ENCODE measurements at places on chromosomes 1 and 21.
A peak's percentile ranks its signal among the peaks of the same experiment; 100 is the strongest.

DNA sequence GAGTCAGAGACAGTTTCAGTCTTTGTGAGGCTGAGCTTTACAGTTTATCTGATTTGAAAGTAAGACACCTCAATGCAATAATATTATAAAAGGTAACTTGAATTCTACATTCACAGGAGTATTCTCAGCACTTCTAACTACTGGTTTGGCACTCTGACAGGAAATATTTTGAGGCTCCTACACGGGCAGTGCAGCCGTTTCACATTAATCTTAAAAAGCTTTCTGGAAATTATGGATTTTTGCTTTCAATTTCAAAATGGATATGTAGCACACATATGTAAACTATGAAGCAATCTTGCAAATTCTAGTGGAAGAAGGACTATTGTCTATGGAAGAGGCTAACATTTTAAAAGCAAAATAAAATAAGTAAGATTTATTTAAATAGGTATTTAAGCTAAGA lies 262.9 kb upstream of the SNX7 start:
- DNase-seq: no peak

DNA sequence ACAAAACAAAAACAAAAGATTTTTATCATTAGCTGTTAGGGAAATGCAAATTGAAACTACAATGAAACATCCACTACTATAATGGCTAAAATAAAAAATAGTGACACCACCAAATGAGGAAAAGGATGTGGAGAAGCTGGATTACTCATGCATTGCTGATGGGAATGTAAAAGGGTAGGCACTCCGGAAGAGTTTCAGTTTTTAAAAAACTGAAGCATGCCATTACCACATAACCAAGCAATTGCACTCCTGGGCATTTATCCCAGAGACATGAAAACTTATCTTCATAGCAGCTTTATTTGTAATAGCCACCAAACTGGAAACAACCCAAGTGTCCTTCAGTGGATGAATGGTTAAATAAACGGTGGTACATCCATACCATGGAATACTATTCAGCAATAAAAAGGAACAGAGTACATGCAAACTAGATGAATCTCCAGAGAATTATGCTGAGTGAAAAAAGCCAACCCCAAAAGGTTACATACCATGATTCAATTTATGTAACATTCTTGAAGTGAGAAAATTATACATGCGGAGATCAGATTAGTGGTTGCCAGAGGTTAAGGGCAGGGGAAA lies 14.5 kb upstream of the CFAP298 start:
- DNase-seq: no peak

- DNase-seq: no peak
These were observed 20.3 kb downstream of the EPB41 start for GRCh38 chr1:28934676-28935075.

GRCh38 chr1:16617114-16617631 lies 3.8 kb upstream of the NBPF1 start:
- no peak for DNase-seq

DNA sequence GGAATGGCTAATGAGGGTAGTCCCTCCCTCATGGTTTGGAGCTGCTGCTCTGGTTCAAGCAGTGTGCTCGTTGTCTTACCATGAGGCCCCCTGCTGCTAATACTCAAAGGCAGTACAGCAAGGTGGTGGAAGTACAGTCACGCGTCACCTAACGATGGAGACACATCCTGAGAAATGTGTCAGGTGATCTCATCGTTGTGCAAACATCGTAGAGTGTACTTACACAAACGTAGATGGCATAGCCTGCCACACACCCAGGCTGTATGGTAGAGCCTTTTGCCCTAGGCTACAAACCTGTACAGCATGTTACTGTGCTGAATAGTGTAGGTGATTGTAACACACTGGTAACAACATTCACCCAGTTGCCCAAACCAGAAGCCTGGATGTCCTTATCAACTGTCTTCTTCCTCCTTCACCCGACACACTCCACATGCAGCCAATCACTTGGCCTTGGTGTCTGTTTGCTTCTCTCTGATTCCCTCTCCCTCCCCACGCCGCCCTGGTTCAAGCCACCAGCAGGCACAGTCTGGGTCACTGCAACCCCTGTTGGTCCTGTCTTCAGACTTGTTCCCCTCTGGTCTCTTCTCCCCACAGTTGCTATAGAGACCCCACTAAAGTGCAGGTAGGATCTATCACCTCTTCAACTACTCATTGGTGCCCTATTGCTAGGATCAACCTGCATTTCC lies 6.0 kb upstream of the KCNA2 start:
- no peak for DNase-seq

DNA sequence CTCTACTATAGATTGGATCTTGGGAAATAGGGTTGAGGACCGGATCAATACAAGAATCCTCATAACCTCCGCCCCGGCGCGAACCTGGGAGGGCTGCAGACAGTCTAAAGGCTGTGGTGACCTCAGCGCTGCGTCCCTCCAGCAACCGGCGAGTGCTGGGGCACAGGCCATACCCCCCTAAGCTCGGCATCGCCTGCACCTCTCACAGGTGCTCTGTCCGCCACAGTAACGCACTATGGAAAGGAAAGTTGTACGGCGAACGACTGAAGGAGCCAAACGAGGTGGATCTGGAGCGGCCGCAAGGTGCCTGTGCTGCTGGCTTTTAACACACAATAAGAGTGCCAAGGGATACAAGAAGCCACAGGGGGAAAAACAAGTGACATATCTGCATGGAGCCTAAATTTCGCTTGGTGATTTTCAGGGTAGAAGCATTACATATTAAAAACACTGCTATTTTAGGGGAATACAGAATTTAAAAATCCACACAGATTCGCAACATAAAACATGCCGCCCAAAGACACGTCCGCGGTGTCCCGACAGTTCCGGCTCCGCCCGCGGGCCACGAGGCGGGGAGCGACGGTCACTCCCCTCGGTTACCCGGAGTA lies 1.4 kb upstream of the RBM15 start:
- DNase-seq: peak; percentile 15

GRCh38 chr1:160093624-160094290 lies 4.7 kb downstream of the IGSF8 start:
- DNase-seq: no peak

DNA sequence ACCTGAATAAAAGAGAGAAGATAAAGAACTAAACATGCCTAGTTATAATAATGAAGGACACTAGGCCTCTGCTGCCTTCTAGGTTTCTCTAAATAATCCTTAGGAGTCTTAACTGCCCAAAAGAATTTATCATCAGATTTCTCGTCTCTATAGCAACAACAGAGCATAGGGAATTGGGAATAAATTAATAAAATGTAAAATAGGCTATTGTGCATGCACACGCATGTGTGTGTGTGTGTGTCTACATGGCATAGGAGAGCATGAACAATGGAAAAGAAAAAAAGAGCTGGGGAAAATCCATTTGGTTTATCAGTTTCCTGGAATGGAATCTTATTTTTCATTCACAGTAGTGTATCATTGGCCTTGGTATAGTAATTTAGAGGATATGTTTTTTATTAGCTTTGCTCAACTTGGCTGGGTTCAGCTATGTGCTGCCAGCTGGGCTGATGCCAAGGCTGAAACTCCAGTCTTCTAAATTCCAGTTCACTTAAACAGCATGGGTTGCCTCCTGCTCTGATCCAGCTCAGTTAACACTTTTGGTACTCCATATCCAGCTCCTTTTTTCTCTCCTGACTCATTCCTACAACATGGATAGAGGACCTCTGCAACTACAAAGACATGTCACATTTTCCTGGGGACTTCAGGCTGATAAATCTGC lies 80.6 kb upstream of the SLFNL1 start:
- peak; percentile 46 for DNase-seq

DNA sequence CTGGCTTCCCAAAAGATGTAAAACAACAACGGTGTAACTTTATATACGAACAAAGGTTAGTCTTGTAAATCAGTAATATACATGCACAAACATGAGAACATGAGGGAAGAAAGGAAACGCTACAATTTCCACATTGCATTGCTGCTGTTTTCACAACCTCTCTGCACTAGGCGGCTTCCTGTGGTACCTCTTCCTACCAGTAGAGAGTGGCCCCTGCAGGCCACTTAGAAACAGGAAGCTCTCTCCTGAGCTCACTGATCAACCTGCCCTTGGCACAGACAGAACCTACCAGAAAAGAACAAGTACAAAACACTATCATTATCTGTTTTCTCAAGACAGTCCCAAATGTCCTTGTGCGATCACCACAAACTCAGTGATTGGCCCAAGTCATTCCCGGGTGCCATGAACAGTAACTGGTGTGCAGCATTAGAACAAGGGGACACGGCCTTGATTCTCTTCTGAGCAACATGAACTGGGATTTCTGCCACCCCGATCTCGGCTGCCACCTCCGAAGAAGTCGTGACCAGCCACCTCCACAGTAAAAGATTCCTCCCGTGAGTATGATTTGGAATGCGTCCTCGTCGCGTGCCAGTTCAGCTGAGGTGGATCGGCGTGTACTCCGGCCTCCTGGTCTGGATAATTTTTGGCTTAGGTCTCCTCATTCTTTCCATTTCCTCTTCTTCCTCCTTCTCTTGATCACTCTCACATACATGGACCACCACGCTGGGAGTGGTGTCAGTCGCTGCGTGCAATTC lies 5.7 kb upstream of the KCNE1 start:
- no peak for DNase-seq

- no peak for DNase-seq
These were observed 91.5 kb upstream of the IPO9 start for GRCh38 chr1:201737352-201738060.

- no peak for DNase-seq
These were observed 40.9 kb downstream of the CLIC4 start for GRCh38 chr1:24786191-24786590.

GRCh38 chr1:55593298-55593697 lies 378.1 kb upstream of the USP24 start:
- DNase-seq: no peak

- DNase-seq: peak; percentile 45
These were observed 32.7 kb downstream of the XCL1 start for GRCh38 chr1:168608796-168609715.

DNA sequence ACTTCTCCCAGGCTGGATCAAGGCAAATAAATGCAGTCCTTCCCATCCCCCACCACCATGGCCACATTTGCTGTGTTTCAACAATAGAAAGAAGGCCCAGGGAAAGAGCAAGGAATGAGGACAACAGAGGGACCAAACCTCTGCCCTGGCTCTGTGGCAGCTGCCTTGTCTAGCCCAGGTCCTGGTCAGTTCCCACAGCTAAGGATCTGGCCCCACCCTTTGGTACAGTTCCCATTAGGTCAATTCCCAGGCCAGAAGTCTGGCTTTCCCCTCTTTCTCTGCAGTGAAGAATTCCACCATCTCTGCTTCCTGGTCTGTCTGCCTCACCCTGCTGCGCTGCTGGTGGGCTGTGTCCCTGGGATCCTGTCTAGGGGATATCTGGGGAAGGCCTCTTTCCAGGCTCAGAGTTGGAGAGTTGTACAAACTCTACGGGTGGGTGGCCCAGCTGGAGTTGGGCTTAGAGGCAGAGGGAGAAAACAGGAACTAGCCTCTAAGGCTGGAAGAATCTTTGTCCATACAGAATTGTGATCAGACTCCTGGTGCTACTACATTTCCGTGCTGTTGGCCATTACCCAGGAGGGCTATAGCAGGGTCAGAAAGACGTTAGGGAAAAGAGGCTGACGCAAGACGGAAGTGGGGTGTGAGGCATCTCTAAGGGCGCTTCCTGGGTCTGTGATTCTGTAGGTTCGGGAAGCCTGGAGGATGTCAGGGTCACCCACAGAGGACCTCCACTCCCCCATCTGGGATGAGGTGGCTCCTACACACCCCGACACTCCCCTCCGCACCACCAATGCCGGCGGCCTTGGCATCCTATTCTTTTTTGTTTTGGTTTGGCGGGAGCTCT lies 953 bp upstream of the NDUFS2 start:
- DNase-seq: no peak

DNA sequence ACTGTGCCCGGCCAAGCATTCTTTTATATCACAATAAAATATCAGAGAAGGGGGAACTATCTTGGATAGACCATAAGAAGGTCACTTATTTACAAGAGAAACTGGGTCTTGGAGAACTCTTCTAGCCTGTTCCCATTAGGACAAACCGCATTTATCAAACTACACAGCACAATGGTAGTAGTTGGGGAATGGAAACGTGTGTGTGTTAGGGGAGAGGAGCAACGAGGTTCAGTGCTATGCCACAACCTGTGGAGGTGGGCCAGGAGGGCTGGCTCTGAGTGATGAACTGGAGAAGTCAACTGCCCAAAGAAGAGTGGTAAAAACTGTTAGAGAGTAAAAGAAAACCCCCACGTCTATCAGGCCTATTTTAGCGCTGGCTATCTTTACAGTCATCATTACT lies 1.6 kb downstream of the DONSON start:
- no peak for DNase-seq

- no peak for DNase-seq
These were observed 4.1 kb downstream of the CEP104 start for GRCh38 chr1:3852711-3853485.

- no peak for DNase-seq
These were observed 371 bp downstream of the ARID1A start for GRCh38 chr1:26696119-26696653.

DNA sequence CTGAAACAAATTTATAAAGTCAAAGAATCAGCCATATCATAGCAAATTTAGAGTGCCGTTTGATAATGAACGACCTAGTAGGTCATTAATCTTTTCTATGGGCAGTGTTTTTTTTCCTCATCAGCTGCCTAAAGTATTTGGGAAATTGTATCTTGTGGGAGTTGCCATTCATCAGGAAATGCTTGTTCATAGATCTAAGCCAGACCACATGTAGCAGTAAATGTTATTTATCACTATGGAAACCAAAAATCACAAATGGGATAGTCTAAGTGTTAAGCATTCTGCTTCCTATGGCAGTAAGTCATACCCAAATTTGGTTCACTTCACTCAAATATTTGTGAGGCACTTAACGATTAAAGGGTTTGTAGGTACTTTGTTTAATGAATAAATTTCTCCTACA lies 52.9 kb downstream of the LRRC8D start:
- DNase-seq: peak; percentile 35

DNA sequence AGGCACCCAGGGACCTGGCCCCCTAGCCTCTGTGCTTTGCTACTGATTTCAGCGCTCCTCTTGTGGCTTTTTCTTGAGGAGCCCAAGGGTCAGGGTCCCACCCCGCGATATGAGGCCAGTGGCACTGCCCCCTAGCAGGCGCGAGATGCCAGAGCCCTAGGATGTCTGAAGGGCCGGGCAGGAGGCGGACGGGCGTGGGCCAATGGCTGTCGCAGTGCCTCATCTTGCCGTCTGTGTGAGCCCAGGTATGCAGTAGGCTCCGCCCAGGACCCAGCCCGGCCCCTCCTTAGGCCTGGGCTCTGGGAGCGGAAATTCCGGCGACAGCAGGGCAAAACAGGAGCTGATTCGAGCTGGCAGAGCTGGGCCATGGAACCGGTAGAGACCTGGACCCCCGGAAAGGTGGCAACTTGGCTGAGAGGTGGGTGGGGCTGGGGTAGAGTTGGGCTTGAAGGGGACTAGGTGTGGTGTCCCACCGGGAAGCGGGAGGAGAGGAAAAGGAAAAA lies at the start of gene CNKSR1:
CNKSR1 (plus strand) TSS at position 310 of the 503 bp plus-strand sequence; CDS start at position 367, 57 bp downstream.
- no peak for DNase-seq

DNA sequence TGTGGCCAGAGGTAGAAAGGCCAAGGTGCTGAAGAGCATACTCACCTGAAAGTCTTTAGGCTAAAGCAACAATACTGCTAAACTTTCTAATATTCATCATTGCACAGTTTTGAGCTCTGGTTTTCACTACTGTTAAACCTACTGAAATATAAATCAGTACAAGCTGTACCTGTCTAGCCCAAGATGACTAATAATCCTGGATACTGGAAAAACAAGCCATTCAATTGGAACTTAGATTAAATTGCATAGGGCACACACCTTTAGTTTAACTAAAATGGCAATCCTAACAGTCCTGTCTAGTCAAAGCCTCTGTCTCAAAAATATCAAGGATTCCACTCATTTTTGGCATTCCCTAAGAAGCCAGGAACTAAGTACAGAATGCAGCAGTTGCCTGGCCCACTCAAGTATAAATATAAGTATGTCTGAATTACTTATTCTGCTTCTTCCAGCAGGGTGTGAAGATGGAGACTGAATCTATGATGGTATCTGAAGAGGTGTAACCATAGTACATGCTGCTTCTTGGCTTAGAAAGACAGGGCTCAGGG lies 3.1 kb downstream of the CHML start:
- DNase-seq: no peak

Data from right renal pelvis (tissue), 4 donors.